ENCODE measurements at places on chromosomes 5 and 9.

GRCh38 chr9:13750061-13750460 is 470.6 kb upstream of the MPDZ start:
- DNase-seq: no peak

DNA sequence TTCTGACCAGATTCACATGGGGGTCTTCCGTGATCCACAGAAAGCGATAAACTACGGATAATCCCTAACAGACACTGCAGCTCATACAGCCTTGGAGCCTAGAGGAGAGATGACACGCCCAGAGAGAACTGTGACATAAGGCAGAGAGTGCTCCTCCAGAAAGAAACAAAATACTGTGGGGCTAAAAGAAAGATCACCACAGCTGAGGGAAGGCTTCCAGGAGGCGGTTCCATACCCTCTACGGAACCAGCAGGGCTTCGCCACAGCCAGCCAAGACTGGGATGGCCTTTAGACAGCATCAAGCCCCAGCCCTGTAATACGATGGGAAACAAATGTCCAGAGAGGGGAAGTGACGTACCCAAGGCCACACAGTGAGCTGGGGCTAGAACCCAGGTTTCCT is 19.3 kb downstream of the GPX3 start:
- no peak for DNase-seq

GRCh38 chr5:10513501-10514442 is 50.1 kb upstream of the ANKRD33B start:
- no peak for DNase-seq

DNA sequence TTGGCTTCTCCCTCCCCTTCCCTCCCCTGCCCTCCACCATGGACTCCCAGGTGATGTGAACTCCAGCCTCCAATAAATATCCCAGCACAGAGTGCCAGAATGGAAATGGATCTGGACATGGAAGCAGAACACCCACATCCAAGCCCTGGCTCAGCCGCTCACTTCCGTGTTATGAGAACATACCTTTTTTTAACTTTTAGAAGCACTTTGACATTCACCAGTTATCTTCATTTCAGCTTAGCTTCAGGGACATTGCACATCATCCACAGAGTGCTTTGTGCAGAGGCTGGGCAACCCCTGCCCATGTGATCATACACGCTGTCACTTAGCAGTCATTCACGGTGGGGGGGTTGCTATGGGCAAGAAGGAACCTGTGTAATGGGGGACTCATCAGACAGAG is 9.1 kb downstream of the AFAP1L1 start:
- no peak for DNase-seq
